ENCODE measurements at places on chromosomes 2 and 18. TPM values are rescaled to one million over a fixed set of nuclear protein-coding genes. Genes with fewer than 3 reads are reported as not detected.

DNA sequence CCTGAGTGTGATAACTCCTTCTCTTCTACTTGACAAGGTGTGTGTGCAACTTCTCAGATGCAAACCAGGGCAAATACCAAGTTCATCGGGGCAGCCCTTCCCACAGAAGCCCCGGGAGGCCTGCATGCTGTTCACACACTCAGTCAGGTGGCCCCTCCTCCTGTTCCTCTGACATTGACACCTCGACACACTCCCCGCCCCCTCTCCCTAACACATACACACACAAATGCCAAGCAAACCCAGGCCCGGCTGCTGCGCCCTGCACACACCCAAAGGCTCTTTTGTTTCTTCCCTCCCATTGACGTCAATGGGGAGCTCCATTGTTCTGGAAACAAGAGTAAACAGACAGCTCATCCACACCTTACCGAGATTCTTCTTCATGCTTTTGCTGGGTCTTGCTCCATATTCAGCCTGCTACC, 1.7 kb upstream of the PER2 start:
- DNase-seq, result no peak

- no peak for DNase-seq
These were observed 180.1 kb downstream of the EN1 start for GRCh38 chr2:118667348-118667747.

GRCh38 chr2:161843936-161844335, 219.7 kb downstream of the SLC4A10 start:
- DNase-seq, result no peak

DNA sequence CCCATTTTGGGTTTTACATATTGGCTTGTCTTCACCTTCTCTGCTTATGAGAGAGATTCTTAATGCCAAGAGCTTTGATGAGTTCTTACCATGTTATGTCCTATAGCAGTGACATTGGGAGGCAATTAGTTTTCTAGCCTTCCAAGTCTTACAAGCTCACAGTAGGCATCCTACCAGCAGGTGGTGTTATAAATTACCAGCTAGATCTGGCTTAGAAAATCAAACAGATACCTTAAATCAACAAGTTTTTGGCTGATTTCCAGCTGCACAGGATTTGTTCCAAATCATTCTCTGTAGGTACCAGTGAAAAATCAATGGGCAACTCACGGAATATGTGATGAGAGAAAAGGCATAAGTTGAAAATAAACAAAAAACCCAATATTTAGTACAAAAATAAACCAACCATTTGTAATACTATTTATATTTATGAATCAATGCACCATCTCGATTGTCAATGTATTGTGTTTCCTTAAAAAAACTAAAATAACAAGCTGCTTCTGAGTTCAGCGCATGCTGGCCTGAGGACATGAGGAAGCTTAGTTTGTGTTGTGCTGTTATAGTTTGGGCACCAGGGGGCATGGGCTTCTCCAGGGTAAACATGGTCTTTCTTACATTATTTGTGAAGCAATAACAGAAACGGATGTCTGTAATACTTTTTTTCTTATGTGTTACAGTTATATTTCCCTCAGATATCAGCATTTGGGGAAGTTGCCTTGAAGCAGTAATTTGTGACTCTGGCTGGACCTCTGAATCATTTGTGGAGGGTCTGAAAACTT, 34.1 kb upstream of the NXPH2 start:
- no peak for DNase-seq

DNA sequence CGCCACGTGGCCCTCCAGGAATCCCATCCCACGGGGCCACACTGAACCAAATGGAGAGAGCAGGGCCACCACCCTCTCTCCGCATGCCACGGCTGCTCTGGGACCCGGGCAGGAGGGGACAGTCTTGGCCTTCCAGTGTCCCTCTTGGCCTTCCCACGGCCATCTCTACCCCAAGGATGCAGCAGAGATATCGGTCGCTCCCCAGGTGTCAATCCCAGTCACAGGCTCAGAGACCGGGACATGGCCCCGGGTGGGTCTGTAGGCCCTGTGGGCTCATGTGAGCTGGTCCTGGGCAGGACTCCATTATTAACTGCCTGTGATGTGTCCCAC, 15.3 kb downstream of the CAPN10 start:
- no peak for DNase-seq

DNA sequence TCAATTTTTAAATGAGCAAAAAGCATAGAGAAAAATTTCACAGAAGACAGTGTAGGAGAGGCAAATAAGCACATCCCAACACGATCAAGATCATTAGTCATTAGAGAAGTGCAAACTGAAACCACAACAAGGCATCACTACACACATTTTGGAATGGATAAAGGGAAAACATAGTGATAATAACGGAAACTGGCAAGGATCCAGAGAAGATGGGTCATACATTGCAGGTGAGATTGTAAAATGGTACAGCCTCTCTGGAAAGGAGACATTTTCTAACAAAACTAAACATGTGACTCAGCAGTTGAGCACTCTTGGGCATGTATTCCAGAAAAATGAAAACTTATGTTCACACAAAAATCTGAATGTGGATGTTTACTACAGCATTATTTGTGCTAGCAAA, 98.3 kb upstream of the TMEM17 start:
- DNase-seq, result no peak

GRCh38 chr2:42493468-42494354, at the start of gene KCNG3:
TSS of gene KCNG3 (minus strand) at chr2:42493982. CDS start at chr2:42493501, 481 bp downstream.
- DNase-seq, result no peak

DNA sequence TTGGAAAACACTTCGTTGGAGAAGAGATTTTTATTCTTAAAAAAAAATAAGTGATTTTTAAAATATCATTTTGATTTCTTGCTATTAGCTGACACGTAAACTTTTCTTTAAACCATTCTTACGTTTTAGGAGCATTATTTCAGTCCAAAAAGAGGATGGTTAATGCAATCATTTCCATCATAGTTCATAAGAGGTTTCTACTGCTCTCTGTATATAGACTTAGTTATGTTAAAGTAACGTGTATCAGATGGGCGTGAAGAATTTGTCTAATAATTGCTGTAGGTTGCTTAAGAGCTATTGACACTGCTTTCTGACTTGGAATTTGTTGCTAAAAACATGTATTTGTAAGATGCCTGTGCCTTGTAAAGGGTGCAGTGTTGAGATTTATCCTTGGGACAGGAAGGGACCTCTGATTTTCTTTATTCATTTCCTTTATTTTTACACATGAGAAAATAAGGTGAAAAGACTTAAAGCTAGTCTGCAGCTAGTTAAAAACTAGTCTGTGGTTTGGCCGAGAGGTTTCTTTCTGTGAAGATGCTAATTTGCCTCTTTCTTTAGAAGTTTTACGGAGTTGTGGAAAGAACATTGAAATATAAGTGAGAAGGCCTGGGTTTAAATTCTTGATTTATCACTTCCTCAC, 2.9 kb downstream of the ANKRD12 start:
- DNase-seq, result no peak

DNA sequence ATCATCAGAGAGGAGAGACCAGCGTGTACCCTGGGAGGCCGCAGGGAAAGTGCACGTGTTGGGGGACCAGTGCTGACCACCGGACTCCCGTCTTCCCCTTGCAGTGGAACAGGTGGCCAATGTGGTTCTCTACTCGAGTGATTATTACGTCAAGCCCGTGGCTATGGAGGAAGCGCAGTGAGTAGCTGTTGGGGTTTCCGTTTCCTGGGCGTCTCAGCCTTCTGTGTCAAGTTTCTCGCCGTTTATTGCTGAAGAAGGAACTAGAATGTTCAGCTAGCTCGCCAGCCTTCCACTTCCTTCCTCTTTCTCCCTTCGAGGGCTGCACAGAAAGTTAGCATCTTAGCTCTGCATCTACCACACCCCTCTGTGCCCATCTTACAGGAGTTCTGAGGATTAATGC, 22.8 kb upstream of the DGKD start:
- DNase-seq, result no peak

DNA sequence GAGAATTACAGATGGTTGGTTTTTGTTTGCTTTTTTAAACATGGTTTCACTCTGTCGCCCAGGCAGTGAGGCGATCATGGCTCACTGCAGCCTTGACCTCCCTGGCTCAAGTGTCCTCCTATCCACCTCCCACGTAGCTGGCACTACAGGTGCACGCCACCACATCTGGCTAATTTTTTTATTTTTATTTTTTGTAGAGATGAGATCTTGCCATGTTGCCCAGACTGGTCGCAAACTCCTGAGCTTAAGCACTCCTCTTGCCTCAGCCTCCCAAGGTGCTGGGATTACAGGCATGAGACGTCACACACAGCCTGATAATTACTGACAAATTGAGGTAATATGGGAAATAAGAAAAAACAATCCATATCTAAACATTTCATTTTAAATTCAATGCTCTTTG, 110.5 kb upstream of the ZSWIM2 start:
- peak; percentile 23 for DNase-seq

- no peak for DNase-seq
These were observed 415.8 kb upstream of the ZEB2 start for GRCh38 chr2:144935736-144936135.

DNA sequence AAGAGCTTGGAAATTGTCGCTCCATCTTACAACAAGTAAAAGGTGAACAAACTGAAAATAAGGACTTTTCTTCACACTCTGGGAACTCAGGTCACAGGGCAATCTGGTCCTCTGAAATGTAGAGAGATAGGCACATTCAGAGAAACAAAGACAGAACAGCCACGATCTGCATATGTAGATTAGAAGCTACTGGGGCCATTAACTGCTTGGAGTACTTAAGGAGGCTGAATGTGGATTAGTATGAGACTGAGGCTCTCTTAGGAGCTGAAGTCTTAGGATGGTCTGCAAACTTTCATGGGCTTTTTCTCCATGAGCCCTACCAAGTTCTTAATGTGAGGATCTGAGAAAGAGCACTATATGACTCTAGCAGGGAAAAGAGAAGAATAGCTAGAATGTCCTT, 265.3 kb upstream of the NXPH2 start:
- no peak for DNase-seq

- DNase-seq, result no peak
These were observed 24.3 kb upstream of the COL6A3 start for GRCh38 chr2:237438080-237438940.

DNA sequence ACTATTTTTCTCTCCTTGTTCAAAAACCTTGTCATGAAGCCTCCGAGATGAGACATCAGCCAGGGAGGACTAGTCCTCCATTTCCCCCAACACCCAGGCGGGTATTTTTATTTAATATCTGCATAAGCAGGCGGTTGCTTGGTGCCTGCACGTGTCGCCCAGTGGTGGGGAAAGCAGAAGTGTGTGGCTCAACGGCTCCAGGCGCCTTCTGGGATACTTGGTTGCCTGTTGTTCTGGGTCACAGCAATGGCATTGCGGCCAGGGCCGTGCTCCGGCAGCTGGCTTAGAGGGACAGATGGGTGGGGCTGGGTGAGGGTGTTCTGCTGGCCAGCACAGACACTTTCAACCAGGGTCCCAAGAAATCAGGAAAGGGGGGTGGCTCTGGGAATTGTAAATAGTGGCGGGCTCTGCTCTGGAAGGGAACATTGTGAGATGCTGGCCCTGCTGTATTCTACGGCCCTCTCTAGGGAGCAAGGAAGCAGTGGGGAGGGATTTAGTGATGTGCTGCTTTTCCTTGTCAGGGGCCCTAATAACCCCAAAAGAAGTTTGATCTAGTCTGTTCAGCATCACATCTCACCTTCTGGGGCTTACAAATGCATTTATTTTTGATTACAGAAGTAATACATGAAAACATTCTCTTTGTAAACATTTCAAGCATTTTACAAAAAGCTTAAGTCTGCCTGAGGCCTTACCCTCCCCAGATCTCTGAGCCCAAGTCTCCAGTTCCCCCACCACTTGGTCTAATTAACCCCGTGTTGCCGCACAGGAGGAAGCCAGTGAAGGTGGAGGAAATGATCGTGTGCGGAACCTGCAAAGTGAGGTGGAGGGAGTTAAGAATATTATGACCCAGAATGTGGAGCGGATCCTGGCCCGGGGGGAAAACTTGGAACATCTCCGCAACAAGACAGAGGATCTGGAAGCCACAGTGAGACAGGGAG, 1.1 kb downstream of the VAMP8 start:
- no peak for DNase-seq

DNA sequence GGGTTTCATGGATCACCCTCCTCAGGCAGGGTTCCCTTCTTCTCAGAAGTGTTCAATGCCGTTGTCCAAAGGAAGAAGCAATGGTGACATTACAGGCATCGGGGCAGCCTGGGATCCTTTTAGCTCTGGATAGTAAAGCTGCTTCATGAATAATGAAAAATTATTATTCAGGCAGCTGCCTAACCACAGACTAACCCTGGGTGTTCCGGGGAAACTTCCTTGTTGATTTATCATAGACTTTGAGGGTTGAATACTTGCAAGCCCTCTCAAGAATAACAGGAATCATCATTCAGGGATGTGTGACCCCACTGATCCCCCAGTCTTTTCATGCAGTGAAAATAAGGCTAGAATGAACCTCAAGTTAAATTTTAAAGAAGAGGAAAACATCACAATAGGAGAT, 419.4 kb downstream of the MEIS1 start:
- DNase-seq, result no peak

DNA sequence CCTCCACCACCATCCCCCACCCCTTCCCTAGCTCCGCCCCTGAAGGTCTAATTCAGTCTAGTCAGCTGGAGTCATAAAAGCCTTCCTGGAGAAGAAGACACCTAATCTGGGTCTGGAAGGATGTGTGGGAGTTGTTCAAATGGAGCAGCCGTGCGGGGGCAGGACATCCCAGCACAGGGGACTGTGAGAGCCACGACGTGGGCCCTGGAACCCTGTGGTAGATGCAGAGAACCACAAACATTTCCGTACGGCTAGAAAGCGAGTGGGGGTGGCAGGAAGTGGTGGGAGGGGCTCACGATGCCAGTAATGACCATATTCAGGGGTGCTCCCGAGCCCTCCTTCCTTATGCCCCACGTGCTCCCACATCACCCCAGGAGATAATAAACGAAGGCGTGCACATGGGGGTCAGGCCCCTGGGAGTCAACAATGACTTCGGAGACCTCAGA, 20.9 kb upstream of the COL6A3 start:
- DNase-seq, result no peak

DNA sequence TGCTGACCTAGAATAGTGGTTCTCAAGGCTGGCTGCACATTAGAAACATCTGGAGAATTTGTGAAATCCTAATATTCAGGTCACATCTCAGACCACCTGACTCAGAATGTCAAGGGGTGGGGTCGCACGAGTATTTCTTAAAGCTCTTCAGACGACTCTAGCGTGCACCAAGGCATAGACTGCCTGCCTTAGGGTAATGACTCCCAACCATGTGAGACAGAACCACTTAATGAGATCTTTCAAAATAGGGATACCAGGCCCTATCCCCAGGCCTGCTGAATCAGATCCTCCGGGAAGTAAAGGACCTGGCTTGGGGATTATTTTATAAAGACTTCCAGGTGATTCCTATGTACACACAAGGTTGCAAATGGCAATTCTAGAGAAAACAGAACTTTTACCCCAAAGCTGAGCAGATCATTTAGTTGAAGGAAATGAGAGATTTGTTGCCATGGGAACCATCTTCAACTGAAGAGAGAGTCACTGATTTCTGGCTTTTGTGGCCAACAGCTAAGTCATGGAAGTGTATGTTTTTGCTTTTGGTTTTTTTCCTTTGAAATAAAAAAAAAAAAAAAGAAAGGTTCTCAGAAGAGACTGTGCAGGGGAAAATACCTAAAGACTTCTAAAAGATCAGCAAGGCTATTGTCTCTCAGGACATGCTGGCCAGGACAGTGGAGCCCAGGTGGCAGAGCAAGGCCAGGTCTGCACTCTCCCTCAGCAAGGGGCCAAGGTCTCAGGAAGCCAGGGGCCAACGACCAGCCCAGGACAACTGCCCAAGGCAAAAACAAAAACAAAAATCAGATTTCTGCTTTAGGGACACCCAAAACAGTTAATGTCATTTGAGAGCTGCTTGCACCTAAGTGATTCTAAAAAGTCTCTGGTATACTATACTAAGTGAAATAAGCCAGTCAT, 15.3 kb upstream of the LOXHD1 start:
- DNase-seq, result no peak

The BCL11A gene
- 10.7 TPM for total RNA-seq

The SOCS6 gene
- 19.4 TPM for total RNA-seq

The NEUROD1 gene
- not detected for total RNA-seq

The IL1A gene
- total RNA-seq, result not detected

The ALPI gene
- total RNA-seq, result not detected

The CIDEA gene
- not detected for total RNA-seq
